ENCODE measurements at places on chromosomes 1 and 21.

- DNase-seq, result no peak
Measured at GRCh38 chr1:59947047-59947938, 20.7 kb upstream of the CYP2J2 start.

DNA sequence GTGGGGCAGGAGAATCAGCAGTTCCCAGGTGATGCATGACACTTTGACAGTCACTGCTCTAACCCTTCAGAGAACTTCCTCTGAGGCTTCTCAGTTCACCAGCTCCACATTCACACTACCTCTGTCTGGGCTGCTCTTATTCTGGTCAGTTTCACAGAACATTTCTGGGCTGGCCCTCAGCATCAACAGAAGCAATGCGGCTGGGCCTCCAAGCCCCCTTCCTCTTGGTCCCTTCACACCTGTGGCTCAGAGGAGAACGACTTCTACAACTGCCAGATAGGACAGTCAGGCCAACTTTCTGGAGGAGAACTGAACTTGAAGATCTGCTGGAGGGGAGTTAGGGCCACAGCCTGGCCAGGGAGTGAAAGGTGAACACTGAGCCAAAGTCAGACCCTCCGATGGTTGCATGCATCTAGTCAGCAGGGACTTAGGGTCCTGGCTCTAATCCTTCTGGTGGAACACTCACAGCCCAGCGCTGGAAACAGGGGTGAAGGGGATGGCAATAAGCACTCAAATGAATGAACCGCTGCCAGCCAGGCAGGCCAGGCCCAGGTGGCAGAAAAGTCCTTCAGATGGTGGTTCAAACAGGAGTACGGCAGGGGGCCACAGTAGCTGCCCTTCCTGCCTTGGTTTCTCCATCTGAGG, 274.1 kb downstream of the FOXD2 start:
- DNase-seq, result no peak

DNA sequence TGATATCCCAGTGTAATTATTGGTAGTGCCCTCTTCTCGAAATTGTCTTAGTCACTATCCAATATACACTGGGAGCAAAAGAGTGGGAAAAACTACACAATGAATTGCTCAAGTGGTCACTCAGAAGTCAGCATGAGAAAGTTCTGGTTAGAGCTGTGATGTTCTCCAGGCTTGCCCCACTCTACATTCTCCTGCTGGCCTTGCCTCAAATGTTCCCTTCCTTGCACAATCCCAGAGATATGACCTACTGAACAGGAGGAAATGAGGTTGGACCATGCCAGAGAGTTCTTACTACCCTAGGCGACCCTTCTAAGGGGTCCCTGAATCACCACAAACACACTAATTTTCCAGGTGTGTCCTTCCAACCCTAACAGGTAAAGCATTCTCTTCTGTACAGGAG, 40.8 kb downstream of the GLUL start:
- no peak for DNase-seq

GRCh38 chr21:44985441-44986401, 45.9 kb downstream of the SLX9 start:
- DNase-seq, result no peak
